ENCODE measurements at places on chromosomes 11 and 22. TPM values are rescaled to one million over a fixed set of nuclear protein-coding genes. Genes with fewer than 3 reads are reported as not detected.

TMEM126A gene
- 22.9 TPM for total RNA-seq

DNA sequence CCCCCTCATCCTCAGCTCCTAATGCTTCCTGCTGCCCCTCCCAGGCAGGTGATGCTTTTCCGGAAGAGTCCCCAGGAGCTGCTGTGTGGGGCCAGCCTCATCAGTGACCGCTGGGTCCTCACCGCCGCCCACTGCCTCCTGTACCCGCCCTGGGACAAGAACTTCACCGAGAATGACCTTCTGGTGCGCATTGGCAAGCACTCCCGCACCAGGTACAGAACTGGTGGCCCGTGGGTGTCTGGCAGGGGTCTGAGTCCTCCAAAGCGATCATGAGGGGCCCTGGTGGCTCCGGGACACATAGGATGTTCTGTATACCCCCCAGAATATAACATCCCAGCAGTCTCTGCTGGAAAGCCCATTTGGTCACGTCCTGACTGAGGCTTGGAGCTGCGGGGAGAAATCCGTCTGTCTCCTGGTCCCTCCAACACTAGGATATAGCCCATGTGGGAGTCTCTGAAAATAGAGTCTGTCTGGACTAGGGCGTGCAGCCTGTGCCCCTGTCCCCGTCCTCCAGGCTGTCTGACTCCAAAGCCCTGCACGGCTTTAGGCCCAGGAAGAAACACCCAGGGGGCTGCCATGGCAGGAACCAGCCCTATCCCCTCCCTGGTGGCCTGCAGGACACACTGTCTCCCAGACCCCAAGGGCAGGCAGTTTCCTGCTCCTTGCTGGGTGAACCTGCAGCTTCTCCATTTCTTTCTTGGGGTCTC, 9.1 kb downstream of the F2 start:
- H3K27me3 ChIP-seq = no peaks in the 10 kb centered on the region
- no peak overlapping the region for H3K4me3 ChIP-seq
- DNase-seq = no peak
- H3K4me1 ChIP-seq = no peaks in the 10 kb centered on the region
- H3K36me3 ChIP-seq = no peaks in the 10 kb centered on the region

DNA sequence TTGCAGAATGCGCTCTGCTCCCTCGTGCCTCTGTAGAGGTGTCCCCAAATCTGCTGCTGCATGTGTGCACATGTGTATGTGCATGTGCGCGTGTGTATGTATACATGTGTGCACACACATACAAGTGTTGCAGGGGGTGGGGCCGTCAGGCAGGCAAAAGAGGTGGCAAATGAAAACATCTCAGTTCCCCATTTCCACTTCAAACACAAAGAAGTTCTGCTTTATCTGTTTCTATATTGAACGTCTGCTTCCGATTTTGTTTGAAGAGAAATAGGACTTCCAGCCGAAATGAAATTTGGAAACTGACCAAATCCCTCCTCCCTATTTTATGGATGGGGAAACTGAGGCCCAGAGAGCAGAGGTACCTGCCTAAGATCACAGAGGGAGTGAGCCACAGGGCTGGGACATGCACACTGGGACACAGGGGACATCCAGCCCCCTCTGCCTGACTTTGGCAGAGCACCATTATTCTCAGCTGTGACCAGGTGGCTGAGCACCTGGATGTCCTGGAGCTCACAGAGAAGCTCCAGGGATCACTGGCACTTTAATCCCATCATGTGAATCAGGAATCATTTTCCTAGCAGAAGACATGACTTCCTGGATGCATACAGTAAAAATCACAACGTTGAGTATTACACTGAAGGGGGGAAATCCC, 41.2 kb upstream of the ALX4 start:
- no peaks in the 10 kb centered on the region for H3K4me1 ChIP-seq
- H3K36me3 ChIP-seq = no peaks in the 10 kb centered on the region
- peaks cover 79% of the 10 kb centered on the region for H3K27me3 ChIP-seq
- H3K4me3 ChIP-seq = no peak overlapping the region
- no peak for DNase-seq

DNA sequence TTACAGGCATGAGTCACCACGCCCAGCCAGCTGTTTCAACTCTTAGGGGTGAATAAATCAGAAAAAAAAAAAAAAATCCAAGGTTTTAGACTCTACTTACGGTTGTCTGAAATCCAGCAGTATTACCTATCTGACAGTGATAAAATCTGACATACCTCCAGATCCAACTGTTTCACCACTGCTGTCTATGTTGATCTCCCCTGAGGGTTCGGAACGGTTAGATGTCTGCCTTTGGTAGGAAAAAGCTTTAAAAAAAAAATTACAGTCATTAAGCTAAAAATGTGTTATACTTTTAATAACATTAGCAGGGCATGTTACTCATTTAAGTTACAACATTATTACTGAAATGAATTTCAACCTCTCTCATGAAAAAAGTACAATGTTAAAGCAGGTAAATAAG, 21.1 kb downstream of the NCAPD3 start:
- no peaks in the 10 kb centered on the region for H3K27me3 ChIP-seq
- H3K36me3 ChIP-seq = peaks cover 44% of the 10 kb centered on the region
- DNase-seq = no peak
- no peak overlapping the region for H3K27ac ChIP-seq

MUC6 gene
- 4.6 TPM for total RNA-seq

DNA sequence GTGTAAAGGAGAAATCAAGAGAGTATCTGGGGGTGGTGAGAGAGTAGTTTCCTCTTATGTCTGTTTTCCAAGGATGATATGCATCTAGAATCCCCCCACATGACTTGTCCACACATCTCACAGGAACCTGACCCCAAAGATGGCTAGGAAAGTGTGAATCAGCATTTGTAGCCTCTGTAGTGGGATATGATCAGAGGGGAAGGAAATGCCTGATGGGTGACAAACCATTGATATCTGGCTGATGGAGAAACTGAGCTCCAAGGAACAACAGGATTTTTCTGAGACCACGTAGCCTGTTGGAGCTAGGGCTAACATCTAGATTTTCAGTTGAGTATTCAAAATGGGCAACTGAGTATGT, 369.4 kb downstream of the DDX10 start:
- H3K4me1 ChIP-seq = no peaks in the 10 kb centered on the region
- no peak overlapping the region for H3K4me3 ChIP-seq
- DNase-seq = no peak
- no peaks in the 10 kb centered on the region for H3K27me3 ChIP-seq
- no peaks in the 10 kb centered on the region for H3K36me3 ChIP-seq
- H3K27ac ChIP-seq = no peak overlapping the region

- no peaks in the 10 kb centered on the region for H3K4me1 ChIP-seq
- no peak for DNase-seq
- H3K27me3 ChIP-seq = no peaks in the 10 kb centered on the region
- no peak overlapping the region for H3K4me3 ChIP-seq
Measured at GRCh38 chr22:29679316-29679715, 40.5 kb upstream of the CABP7 start.

- no peaks in the 10 kb centered on the region for H3K27me3 ChIP-seq
- H3K4me1 ChIP-seq = peaks cover 52% of the 10 kb centered on the region
- no peak for DNase-seq
- H3K4me3 ChIP-seq = peak overlapping the region; percentile 52
- peak overlapping the region; percentile 8 for H3K27ac ChIP-seq
Measured at GRCh38 chr22:43011079-43011478, 3.9 kb downstream of the PACSIN2 start.

DNA sequence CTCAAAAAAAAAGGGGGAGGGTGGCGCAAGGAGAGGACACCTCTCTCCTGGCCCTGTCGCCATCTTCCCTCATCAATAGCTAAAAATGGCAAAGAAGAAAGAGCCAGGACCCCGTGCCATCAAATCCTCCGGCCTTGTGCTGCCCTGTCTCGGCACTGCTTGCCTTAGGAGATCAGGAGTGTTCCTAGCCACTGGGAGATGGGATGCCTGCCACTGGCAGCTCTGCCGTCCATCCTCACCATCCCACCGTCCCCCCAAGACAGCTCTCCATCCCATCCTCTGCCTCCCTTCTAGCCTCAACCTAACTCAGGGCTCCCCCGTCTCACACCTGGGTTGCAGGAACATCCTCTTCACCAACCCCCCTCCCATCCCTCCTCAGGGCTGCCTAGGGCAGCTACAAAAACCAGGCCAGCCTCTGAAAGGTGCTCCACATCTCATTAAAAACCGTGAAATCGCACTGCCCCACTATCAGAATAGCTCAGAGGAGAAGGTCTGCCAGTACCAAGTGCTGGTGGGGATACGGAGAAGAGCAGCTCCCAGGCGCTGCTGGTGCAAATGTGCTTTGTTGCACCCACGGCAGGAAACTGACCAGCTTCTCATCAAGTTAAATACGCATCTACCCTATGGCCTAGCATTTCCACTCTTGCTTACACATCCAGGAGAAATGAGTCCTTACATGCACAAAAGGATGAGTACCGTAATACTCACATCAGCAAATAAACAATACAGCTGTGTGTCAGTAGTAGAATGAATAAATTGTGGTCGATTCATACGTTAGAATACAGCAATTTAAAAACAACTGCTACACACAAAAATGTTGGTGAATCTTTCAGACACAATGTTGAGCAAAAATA, 31.7 kb upstream of the GCAT start:
- H3K4me3 ChIP-seq = peak overlapping the region; percentile 16
- peak overlapping the region; percentile 89 for H3K27ac ChIP-seq
- H3K36me3 ChIP-seq = peaks cover 77% of the 10 kb centered on the region
- H3K4me1 ChIP-seq = peaks cover 15% of the 10 kb centered on the region
- no peaks in the 10 kb centered on the region for H3K27me3 ChIP-seq

DNA sequence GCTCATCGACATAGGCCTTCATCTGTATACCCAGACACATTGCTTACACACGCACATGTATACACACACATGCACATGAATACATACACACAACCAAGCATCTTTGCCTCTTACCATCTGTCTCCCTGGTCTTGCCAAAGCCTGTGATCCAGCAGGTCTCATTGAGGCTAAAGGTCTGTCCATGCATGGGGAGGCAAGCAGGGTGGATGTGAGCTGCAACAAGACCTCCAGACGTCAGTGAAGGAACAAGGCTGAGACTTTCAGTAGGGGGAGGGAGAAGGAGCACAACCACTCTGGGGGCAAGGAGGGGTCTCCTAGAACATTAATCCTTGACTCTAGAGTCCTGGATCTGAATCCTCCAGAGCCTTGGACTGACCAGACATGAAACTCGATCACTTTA, 23.7 kb downstream of the TMPRSS13 start:
- peaks cover 8% of the 10 kb centered on the region for H3K4me1 ChIP-seq
- no peak overlapping the region for H3K4me3 ChIP-seq
- peaks cover 6% of the 10 kb centered on the region for H3K36me3 ChIP-seq
- peak overlapping the region; percentile 63 for H3K27ac ChIP-seq

DNA sequence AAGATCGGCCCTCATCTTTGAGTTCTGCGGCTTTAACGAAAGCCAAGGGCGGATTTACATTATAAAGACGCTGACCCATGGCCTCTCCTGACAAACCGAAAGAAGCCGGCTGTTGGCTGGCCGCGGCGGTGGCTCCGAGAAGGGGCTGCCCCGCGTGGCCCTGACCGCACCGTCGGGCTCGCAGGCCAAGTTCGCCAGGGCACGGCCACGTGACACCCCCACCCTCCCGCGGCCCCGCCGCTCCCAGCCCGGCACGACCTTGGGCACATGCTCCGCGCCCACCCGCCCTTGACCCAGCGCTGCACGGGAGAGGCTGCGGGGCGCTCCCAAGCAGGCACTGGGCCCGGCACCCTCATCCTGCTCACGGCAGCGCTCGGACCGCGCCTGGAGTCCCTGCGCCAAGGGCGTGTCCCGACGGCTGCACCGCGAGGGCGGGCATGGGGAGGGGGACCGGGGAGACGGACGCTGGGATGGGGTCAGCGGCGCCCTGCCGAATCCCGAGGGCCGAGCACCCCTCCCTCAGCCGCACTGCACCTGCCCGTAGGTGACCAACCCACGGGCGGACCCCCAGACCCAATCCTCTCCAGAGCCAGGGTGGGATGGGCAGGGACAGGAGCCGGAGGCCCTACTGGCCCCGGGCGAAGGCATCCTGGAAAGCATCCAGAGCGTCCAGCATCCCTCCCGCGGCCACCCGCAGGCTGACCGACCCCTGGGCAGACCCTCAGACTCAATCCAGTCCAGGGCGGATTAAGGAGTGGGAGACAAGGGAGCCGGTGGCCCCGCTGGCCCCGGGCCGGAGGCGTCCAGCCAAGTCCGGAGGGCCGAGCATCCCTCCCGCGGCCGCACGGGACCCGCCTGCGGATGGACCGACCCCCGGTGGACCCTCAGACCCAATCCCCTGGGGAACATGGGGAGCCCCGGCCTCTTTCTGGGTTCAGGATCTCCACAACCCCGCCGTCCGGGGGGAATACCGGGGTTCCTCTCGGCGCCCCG, 759 bp downstream of the CPT1A start:
- DNase-seq = peak; percentile 52
- peaks cover 22% of the 10 kb centered on the region for H3K4me1 ChIP-seq
- H3K4me3 ChIP-seq = peak overlapping the region; percentile 90
- H3K36me3 ChIP-seq = peaks cover 50% of the 10 kb centered on the region

DNA sequence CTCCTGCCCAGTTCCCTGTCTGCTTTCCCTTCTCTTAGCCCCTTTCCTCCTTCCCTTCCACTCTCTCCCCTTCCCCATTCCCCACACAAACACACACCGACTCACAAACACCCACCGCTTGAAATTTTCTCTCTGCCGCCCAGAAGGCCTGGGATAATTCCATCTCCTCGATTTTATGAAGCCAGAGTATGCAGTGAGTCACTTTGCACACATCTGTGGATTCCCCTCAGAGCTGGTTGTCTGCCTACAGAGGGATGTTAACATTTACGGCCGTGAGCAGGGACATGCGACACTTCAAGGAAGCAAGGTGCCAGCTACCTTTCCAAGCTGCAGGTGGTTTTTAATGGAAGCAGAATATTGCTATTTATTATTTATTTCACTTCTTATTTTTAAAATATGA, 332.0 kb downstream of the TENM4 start:
- no peak overlapping the region for H3K4me3 ChIP-seq
- H3K27ac ChIP-seq = no peak overlapping the region
- DNase-seq = no peak
- H3K27me3 ChIP-seq = peaks cover 48% of the 10 kb centered on the region
- no peaks in the 10 kb centered on the region for H3K36me3 ChIP-seq

GRCh38 chr22:44627521-44628139, 74.4 kb upstream of the PRR5 start:
- H3K27me3 ChIP-seq = peaks cover 72% of the 10 kb centered on the region
- DNase-seq = no peak
- H3K27ac ChIP-seq = no peak overlapping the region
- H3K4me1 ChIP-seq = no peaks in the 10 kb centered on the region
